Activated CD4-positive, alpha-beta T cell treated with anti-CD3 and anti-CD28 coated beads for 36 hours (primary cell): ENCODE measurements at places on chromosomes 5 and 9. TPM values are rescaled to one million over a fixed set of nuclear protein-coding genes. Genes with fewer than 3 reads are reported as not detected.

Gene FGF1
- not detected for total RNA-seq

DNA sequence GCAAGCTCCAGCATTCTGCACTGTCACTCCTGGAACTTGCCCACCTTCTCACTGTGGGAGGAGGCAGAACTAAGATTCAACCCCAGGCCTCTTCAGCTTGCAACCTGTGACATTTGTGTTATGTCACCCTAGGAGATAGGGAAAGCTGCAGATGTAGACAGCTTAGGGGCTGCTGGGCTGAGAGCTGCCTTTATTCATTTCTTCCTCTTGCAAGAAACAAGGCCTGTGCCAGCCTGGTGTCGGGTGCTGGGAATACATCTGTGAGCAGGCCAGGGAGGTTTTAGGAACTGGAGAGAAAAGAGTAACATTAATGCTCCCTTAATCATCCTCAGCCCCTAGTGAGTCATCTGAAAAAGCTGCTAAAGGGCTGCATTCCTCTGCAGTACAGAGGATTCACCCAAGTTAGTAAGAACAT, 101.8 kb downstream of the FGF18 start:
- no peak for DNase-seq

DNA sequence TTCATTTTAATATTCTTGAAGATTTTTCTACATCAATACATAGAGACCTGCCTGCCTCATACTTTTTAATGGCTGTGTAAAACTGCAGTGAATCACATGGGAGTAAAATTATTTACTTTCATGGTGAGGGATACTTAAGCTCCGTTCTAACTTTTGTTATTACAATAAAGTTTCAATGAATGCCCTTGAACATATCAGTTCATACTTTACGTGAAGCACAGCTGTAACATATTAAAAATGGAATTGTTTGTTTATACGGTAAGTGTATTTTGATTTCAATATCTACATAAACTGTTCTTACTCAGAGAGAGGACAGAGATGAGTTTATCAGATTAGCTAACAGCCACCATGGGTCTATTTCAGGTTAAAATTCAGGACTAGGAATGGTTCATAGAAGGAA, 155.1 kb downstream of the NR3C1 start:
- no peak for DNase-seq

Gene BTNL3
- not detected for total RNA-seq

Gene KIF24
- 7.7 TPM for total RNA-seq

GRCh38 chr5:2872676-2873075, 121.2 kb upstream of the IRX2 start:
- DNase-seq, result no peak

DNA sequence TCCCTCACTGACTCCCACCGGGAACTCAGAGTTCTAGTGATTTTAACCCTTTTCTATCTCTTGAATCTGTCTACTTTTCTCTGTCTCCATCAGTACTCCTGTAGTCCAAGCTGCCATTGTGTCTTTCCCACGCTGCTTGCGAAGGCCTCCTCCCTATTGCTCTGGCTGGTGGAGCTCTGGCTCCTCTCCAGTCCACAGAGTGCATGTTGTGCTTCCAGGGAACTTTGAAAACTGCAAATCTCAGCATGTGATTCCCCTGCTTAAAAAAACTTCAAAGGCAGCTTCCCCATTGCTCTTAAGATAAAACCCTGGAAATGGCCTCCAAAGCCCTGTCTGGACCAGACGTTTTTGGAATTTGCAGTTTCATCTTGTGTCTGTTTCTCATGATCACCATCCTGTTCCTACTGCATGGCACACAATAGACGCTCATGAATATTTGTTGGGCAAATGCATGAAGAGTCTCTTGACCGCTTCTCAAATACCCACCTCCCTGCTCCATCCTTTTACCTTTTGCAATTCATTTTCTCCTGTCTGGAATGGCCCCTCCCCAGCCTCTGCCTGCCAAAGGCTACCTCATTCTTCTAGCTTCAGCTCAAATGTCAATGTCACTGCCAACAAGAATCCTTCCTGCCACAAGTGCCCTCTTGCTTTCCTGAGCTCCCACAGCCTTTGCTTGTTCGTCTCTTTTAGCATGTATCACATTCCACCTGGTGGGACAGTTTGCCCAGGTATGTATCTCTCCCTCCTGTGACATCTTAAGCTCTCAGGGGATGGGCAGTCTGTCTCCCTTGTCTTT, 293.2 kb downstream of the ARHGAP26 start:
- no peak for DNase-seq

DNA sequence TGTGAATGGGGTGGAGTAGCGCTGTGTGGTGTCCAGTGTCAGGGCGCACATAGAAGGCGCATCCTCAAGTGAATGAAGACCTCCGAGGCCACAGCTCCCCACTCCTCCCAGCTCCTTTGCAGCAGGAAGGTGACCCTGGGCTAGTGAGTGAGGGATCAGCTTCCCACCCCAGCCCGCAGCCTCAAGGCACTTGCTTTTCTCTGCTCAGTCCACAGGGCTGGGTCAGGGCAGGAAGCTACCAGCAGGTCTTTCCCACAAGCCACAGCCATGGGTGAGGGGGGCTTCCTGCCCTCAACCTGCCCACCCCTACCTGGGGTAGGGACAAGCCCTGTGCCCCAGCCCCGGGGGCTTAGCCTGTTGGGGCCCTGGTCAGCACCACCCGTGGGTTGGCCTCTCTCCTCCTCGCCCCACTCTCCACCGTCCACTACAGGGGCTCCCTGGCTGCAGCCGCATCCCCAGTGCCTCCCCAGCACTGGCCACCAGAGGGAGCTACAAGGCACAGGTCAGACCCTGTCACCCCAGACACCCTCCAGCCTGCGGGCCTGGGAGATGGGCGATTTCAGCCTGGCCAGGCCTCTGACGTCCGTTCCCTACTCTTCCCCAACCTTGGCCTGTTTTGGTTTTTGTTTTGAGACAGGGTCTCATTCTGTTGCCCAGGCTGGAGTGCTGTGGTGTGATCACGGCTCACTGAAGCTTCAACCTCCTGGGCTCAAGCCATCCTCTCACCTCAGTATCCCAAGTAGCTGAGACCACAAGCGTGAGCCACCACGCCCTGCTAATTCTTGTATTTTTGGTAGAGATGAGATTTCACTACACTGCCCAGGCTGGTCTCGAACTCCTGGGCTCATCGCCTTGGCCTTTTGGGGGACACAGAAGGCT, 1.3 kb upstream of the ABCA2 start:
- DNase-seq, result peak; percentile 88

GRCh38 chr5:171907725-171908343, 98.6 kb downstream of the FBXW11 start:
- DNase-seq, result peak; percentile 68

DNA sequence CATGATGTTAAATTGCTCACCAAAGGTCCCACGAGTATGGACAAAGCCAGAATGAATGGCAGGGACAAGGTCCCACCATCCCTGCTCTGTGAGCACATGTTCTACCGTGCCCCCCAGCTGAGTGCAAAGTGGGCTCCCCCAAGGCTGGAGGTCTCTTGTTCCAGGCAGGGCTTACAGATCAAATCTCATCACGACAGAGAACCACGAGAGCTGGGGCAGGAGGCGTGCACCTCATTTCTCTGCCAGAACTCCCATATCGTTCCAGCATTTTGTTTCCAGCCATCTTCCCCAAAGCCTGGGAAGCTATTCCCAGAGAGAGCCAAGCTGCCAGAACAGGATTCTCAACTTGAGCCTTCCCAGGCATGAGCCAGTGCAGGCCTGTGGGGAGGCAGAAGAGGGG, 108.5 kb downstream of the ZNF354C start:
- no peak for DNase-seq

DNA sequence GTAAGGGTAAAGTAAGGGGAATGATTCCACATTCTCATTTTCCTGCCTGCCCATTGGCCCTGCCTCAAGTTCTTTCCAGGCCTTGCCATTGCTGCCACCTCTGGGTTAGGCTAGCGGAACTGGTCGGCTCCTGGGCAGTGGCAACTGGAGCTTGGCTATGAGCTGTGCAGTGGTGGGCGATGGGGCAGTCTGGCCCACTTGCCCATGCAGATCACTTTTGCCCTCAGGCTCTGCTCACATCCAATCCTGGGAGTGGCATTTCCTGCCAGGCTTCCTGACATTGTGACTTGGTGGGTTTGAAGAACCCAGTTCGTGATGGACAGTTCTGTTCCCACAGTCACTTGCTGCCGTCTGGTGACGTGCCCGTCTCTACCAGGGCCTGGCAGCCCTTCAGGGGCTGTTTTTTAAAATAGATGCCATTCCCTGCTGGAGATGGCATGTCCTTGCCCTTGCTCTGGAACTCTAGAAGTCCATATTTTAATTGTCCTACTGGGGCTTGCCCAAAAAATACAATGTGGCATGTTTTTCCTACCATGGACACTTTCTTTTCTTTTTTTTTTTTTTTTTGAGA, 86.1 kb downstream of the FGF18 start:
- no peak for DNase-seq

DNA sequence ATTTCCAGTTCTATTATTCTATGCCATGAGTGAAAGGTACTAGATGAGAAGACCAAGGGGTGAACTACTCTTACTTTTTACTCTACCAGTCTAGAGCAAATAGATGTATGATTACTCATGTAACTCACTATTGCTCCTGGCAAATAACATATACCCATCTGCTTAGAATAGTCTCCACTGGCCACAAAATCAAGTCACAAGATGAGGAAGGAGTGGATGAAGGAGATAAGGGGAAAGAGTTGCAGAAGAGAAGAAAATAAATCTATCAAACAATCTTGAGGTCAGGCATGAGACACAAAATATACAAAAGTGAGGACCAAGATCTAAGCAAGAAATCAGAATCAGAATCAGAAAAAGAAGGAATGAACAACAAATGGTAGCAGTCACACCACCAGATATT, 13.7 kb upstream of the NR4A3 start:
- no peak for DNase-seq

Gene TAF11L7
- total RNA-seq, result not detected

DNA sequence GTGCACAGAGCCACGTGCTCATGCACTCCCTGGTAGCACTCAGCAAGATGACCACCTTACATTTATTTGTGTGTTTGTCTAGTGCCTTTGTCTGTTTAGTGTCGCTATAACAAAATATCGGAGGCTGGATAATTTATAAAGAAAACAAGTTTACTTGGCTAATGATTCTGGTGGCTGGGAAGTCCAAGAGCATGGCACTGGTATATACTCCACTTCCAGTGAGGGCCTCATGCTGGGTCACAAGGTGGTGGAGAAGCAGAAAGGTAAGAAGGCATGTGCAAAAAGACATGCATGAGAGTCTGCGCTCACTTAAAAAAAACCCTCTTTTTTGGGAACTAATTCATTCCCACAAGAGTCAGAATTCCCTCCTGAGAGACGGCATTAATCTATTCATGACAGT, 52.5 kb upstream of the BOD1 start:
- no peak for DNase-seq

Gene CCL27
- 0.23 TPM for total RNA-seq

Gene KCNIP1
- not detected for total RNA-seq

Gene HAVCR2
- 15.9 TPM for total RNA-seq
